ENCODE measurements at places on chromosomes 4 and X.

- no peak for DNase-seq
These were observed 11.8 kb downstream of the UGT2B15 start for GRCh38 chr4:68658672-68659071.

- DNase-seq = no peak
These were observed 98.6 kb downstream of the AFAP1 start for GRCh38 chr4:7841071-7841470.

DNA sequence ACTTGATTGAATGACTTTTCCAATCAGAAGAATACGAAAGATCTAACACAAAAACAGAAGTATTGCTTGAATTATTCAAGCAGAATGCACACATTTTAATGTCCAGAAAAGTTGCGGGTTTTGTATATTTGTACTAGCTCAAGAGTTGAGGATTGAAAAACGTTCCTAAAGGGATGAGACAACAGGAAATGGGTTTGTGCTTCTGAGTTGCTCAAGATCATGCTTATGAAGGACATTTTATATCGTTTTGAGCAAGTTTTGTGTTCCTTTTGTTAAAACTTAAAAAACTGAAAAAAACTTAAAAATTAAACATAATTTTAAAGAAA is 353 bp upstream of the SMIM10 start:
- no peak for DNase-seq

DNA sequence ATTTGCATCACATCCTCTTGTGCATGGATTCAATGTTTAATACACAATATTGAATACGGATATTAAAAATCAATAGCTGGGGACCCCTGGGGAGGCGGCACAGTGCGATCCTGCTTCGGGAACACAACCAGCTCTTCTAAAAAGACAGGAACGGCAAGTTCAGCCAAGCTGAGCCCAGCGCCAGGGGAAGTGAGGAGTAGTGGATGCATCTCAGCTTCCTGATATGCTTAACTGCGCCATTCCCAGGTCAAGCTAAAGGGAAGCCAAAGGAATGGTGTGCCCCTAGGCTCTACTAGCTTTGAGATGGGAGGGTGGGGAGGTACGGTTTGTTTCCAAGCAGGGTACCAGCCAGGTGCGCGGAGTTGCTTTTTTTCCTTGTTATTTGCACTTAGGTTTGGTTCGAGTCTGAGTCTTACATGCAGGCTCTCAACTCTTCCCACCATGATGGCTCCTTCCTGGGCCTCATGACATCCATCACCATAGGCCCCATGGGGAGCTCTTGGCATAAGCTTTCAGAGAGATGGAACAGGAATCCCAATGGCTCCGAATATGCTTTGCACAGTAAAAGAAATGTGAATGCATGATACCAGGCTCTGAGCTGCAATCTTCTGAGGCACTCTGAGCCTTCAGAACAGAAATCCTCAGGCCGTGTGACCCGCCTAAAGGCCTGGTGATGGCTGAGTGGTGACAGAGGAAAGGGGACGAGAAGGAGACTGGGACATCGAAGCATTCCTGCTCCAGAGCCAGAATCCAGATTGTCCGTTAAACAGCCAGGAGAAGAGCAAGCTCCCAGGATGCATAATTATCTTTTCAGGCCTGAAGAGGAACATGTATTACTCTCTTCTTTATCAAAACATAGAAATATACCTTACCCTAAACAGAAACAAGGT is 51.8 kb upstream of the BCOR start:
- DNase-seq = no peak

- DNase-seq = no peak
These were observed 44.3 kb downstream of the TSPAN5 start for GRCh38 chr4:98614094-98614493.
